ENCODE measurements at places on chromosomes 12 and 14.

DNA sequence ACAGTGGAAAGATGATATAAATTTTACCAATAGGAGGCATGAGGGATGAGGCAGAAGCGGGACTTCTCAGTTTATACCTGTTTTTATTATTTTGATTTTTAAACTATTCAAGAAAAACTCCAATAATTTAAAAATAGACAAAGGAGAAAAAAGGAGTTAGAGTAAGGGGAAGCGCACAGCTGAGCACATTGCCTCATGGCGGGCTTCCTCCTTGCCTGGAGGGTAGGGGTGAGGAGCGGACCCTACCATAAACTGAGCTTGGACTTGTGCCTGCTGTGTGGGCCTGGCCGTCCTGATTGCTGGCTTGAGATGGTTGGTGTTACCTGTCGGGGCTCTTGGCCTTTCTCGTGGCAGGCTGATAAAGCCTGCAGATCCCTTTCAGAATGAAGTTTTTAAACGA is 15.1 kb upstream of the HIP1R start:
- no peak for DNase-seq

DNA sequence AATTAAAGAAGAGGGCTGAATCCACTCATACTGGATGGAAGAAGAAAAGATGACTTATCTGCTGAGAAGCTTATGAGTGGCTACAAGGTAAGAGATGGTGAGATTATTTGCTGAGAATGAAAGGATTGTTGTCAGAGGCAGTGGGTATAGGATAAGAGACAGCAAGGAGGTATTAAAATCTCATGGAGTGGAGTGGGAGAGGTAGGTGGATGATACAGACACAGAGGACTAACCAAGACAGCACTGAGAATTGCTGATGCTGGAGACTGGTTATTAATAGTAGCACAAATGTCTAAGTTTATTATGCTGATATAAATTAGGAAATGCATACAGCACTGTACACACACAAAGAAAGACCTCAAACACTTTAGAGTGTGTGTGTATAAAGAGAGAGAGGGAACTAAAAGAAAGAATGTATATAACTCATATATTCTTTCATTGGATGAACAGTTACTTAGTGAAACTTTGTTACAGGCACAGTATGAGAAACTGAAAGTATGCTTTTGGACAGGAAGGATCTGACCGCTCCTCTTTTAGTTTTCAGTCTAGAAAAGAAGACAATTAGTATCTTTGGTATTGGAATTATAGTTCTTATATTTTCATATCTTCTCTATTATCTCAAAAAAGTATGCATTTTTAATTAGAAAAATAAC is 543.1 kb downstream of the LRFN5 start:
- DNase-seq, result no peak

- DNase-seq, result no peak
Measured at GRCh38 chr12:113855998-113856397, 110.1 kb downstream of the RBM19 start.

DNA sequence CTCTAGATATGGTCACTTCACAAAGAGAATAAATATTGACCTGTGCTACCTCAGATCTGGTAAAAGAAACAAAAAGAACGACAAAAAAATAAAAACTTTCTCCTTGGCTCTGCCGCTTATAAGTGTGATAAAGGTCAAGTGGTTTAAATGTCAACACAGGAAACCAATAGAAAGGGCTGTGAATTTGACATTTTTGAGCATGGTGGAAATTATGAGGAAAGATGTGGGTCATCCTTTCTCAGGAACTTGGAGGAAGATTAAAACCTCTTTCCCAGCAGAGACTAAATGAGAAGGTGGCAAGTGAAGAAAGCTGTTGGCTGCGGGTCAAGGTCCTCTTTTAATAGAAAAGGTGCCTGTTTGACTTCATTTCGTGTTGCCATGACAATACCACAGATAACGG is 28.2 kb downstream of the TESPA1 start:
- no peak for DNase-seq

GRCh38 chr12:61525331-61525730 is 734.9 kb upstream of the USP15 start:
- no peak for DNase-seq

- DNase-seq, result no peak
Measured at GRCh38 chr12:45648070-45648469, 81.4 kb upstream of the ARID2 start.

DNA sequence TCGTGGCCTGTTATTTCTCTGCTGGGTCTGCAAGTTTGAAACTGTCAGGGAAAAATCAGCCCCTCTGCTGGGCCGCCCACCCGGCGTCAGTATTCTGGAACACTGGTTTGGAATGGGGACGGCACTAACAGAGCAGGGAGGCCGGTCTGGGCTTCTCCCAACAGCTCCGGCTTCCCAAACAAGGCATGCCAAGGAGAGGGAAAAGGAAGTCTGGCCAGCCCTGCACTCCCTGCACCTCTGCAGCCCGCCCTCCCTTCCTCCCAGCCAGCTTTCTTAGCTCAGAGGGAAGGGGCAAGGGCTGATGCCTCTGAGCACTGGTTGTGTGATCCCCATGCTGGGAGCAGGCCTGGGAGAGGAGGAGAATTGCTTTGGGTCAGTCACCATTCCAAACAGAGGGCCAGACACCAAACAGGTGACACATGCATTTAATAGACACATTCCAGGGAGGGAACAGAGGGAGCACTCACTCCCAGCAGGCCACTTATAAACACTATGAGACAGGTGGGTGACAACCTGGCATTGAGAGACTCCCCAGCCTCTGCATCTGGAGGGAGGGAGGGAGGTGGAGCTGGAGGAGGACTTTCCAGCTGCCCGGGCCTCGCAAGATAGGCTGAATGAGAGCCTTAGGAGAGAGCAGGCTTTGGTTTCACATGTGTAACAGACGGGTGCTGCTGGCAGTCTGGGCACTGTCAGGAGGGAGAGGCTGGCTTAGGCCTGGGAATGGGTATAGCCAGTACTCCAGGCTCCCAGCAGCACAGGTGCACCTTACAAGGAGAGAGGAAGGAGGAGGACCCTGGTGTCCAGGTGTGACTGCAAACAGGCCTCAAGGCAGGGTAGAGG is 10.3 kb downstream of the KRT75 start:
- DNase-seq, result no peak

DNA sequence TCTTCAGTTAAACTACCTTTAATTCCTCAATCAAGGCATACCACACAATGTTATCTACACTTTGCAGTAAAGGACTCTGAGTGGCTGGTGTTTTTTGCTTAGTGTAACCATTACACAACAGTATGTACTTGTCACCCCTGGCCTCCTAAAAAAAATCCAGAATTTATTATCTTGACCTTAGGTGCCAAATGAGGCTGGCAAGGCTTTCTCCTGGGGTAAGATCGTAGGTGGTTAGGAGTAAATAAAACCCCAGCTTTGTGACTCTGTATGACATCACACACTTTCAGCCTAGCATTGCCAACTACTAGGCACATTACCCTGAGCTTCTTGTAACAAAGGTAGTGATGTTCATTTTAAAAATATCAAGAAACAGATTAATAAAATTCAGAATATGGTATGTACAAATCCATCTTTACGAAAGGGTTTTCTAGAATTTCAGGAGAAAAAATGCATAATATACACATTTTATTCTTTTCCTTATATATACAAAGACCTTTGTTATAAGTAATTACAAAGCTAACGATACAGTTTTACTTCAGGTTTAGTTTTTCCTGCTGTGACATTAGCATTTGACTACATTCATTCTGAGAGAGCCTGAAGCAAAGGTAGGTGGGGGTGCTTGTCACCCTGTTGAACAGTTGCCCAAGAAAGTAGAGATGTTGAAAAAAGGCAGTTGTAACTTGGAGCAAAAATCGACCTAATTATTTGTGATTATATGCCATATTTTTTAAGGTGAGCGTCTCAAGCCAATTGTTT is 13.5 kb downstream of the TCL1A start:
- no peak for DNase-seq

GRCh38 chr12:112833939-112834338 is 42.4 kb downstream of the RPH3A start:
- DNase-seq, result no peak

- DNase-seq, result peak; percentile 28
Measured at GRCh38 chr14:92496191-92496857, 17.3 kb upstream of the RIN3 start.

DNA sequence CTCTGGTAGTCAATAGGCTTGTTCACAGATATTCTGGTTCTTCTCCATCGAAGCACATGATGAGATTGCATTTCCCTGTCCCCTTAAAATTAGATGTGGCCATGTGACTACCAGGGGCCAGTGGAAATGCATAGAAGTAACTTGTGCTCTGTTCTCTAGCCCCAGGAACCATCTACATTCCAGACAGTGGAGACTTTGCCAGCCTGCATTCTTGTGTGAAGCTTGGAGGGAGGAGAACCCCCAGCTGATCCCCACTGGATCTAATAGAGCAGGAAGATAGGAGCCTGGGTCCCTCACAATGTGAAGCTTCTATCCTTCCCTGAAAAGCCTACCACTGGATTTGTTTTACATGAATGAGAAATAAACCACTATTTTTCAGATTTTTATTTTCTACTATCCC is 130.1 kb downstream of the KITLG start:
- DNase-seq, result no peak

- no peak for DNase-seq
Measured at GRCh38 chr14:86858591-86858990, 1134.4 kb downstream of the GALC start.

- DNase-seq, result no peak
Measured at GRCh38 chr12:116361414-116362223, 84.1 kb upstream of the MED13L start.

- no peak for DNase-seq
Measured at GRCh38 chr12:94207849-94208621, 59.7 kb downstream of the PLXNC1 start.

DNA sequence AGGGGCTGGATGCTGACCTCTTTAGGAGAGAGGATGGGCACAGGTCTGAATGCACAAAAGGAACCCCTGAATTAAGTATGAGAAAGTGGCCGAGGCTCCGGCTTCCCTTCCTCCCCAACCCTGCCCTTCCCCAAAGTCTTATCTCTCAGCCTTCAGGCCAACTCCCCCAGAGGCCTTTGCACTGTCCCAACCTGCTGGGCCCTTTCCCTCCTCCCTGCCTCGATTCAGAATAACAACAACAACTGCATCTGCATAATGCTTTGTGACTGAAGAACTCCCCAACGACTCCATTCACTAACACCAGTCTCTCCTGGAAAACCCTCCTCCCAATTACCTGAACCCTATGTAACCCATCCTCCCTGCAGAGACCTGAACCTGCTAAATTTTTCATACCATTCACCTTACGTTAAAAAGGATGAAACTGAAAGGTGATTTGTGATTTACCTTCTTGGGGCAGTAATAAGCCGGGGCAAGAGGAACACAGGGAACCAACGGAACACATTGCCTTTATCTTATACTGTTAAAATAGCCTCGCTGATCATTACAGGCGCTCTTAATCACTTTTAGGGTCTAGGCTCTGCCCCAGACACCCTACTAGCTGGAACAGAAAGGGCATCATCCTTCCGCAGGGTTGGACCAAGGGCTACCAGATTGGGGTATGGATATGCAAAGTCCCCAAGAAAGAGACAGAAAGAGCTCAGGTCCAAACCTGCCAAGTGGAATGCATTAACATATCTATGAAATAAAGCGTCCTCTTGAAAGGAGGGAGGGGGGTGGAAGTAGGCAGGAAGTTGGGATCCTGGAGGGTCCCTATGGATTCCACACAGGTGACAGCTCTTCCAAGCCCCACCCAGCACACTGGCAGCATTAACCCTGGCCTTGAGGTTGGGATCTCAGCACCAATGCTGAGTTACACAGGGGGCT is 24.2 kb upstream of the FOXN3 start:
- no peak for DNase-seq

GRCh38 chr14:23861666-23862065 is 91.9 kb upstream of the DHRS4 start:
- DNase-seq, result peak; percentile 7

GRCh38 chr14:102138535-102138934 is 1.2 kb upstream of the WDR20 start:
- no peak for DNase-seq

DNA sequence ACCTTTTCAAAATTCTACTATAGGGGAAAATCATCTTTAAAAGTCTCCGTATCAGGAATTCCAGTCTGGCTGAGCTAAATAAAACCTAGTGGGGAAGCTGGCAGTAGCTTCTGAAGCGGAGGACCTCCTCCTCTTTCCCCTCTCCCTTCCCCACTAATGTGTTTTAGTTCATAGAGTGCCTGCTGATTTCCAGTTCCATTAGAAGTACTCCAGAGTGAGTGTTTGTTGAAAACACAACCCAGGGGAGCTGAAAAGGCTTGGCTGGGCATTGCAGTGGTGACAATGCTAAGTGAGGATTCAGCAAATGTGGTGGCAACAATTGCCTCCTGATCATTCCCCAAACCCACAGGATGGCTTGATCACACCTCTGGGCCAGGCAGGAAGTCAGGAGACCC is 144.2 kb upstream of the FRMD6 start:
- DNase-seq, result peak; percentile 16

DNA sequence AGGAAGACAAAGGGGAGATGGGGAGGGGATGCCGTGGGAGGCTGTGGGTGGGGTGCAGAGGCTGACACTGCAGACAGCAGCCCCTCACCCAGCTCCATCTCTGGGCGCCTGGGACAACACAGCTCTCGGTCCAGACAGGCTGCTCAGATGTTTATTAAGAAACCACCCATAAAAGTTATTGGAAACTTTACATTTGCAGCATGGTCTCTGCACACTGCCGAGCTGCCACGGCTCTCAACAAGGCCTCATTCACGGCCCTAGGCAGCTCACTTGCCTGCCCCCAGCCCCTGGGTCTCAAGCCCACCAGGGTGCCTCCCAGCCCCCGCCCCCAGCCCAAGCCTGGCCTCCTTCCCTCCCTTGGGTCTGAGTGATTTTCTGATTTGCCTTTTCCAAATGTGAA is 21.0 kb upstream of the COL2A1 start:
- no peak for DNase-seq

DNA sequence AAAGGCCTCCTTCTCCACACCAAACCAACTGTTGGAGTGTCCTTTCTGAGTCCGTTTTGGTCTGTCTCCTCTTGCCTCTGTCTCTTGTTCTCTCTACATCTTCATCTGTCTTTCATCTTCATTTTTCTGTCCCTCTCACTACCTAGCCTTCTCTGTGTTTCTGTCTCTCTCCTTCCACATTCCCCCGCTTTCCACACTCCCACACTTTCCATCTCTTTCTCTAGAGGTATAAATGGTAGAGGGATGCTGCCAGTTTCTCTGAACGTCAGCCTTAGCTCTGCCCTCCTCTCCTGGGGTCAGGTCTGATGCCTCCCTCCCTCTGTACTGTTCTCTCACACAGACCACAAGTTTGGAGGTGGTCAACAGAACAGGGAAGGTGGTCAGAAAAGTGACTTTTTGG is 42.9 kb downstream of the SMUG1 start:
- DNase-seq, result no peak

- no peak for DNase-seq
Measured at GRCh38 chr12:49362077-49362476, 5.2 kb upstream of the SPATS2 start.

- DNase-seq, result peak; percentile 85
Measured at GRCh38 chr12:103799857-103800771, 40.9 kb downstream of the NT5DC3 start.

GRCh38 chr12:26134540-26134939 is 9.7 kb upstream of the BHLHE41 start:
- DNase-seq, result no peak

- peak; percentile 76 for DNase-seq
Measured at GRCh38 chr14:99391671-99392070, 89.0 kb downstream of the SETD3 start.

- peak; percentile 93 for DNase-seq
Measured at GRCh38 chr12:95615749-95616148, 64.5 kb upstream of the USP44 start.

GRCh38 chr12:83052890-83053541 is 366.3 kb downstream of the TMTC2 start:
- peak; percentile 21 for DNase-seq

- DNase-seq, result no peak
Measured at GRCh38 chr14:83992857-83993256, 1537.1 kb upstream of the FLRT2 start.

GRCh38 chr14:46769292-46769691 is 117.7 kb upstream of the RPL10L start:
- no peak for DNase-seq
